ENCODE measurements at places on chromosomes 2 and 18.

DNA sequence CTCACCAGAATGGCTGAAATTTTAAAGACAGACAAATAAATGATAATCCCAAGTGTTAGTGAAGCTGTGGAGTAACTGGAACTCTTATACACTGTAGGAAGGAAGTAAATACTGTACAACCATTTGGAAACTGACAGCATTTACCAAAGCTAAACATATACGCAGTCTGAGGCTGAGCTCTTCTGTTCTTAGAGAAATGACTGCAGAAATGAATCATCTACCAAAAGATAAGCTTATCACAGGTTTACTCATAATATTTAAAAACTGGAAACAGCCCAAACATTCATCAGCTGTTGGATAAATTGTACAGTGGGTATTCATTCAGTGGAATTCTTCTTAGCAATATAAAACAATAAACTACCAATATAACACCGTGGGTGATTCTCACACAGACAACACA is 218.2 kb upstream of the RAB12 start:
- DNase-seq = no peak

- DNase-seq = no peak
These were observed 189.4 kb downstream of the AGPS start for GRCh38 chr2:177582000-177582399.

DNA sequence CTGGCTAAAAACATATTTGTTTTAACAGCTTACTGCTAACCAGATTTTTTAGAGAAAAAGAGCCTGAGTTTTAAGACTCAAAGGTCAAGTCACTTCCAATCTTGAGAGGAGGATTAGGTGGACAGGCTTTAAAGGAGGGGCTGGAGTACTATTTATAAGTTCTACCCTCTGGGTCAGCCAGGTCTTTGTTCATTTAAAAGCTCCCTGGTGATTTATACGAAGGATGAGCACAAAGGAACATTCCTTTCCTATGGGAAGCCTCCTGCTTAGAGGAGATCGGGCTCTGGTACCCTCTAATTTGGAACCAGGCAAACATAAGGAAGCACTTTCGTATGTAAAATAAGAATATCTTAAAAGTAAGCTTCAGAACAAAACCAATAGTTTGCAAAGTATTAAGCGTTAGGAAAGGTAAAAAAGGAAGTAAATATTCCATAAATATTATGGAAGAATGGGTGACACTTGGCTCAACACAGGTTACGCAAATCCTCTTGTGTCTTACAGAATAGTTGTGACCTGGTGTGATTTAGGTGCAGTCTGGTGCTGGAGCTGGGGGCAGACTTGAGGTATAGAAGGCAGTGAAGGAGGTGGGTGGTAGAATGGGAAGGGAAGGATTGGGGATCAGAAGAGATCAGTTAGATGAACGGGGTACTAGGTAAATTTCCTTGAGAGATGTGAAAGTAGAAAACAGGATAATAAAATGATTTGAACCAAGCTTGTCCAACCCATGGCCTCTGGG is 35.6 kb downstream of the PDE6D start:
- DNase-seq = no peak

GRCh38 chr2:171289991-171290390 is 129.3 kb upstream of the TLK1 start:
- no peak for DNase-seq

GRCh38 chr2:208415897-208416296 is 9.3 kb downstream of the PTH2R start:
- DNase-seq = no peak

- no peak for DNase-seq
These were observed 4.7 kb downstream of the PAX8 start for GRCh38 chr2:113273981-113274380.

GRCh38 chr2:217366966-217367365 is 507.1 kb upstream of the TNP1 start:
- no peak for DNase-seq

- DNase-seq = no peak
These were observed 30.4 kb downstream of the TMEM178A start for GRCh38 chr2:39696101-39696553.

DNA sequence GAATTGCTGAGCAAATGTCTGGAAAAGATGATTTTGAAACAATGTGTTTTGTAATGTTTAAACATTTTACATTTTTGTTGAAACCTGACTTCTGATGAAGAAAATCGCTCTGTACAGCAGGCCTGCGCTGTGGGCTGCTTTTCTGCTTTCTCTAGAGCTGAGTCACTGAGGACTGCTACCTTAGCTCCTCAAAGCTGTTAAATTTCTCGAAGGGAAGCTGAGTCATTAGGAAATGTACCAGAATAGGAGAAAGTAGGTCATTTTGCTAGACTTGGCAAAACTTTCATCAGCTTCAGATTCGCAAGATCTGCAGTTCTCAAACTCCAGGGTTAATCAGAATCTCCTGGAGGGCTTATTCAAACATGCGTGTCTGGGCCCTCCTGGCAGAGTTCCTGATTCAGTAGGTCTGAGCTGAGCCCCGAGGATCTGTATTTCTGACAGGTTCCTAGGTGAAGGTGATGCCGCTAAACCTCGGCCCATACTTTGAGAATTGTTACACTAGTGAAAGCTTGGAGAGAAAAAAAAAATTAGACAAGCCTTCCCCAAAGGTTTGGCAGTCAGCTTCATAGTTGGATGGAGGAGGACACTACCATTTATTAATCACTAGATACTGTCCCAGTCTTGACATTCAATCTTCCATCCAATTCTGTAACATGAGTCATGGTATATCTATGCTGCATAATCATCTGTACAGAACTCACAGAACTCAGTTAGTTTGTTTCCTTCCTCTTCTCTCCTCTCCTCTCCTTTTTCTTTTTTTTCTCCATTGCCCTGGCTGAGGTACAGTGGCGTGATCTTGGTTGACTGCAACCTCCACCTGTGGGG is 297.6 kb downstream of the PARD3B start:
- DNase-seq = peak; percentile 26

- DNase-seq = no peak
These were observed 26.0 kb upstream of the RUFY4 start for GRCh38 chr2:218043100-218043499.

DNA sequence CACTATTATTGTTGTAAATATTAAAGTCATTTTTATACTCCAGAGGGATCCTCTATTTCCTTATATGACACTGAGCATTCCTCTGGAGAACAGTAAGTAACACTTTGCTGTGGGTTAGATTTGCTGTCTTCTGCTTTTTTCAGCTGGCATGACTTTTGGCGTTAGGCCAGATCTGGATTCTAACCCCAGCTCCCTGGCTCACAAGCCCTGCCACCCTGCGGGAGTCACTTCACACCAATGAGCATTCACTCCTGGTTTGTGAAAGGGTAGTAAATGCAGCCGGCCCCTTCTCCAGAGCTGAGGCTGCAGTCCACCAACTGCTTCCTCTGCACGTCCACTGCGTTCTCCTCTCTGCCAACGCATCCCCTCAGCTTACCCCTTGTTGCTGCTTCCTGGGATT is 373.8 kb upstream of the RAB6C start:
- no peak for DNase-seq

GRCh38 chr2:15768142-15768541 is 172.2 kb upstream of the MYCN start:
- DNase-seq = no peak

DNA sequence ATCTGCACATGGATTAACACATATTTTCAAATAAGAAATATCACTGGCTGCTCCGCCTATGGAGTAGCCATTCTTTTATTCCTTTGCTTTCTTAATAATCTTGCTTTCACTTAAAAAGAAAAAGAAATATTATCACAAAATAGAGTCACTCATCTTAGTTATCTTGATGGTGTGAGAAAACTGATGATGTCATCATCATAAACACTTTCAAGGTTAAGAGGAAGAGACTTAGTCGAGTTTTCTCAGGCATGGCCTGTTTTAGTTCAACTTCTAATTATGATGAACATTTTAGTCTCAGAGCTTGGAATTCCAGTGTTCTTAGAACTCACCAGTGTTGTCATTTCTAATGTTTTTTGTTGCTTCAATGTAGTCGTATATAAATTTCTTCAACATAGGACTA is 506.1 kb downstream of the PTPRM start:
- DNase-seq = no peak

GRCh38 chr18:76794326-76794725 is 28.0 kb upstream of the ZNF236 start:
- no peak for DNase-seq

DNA sequence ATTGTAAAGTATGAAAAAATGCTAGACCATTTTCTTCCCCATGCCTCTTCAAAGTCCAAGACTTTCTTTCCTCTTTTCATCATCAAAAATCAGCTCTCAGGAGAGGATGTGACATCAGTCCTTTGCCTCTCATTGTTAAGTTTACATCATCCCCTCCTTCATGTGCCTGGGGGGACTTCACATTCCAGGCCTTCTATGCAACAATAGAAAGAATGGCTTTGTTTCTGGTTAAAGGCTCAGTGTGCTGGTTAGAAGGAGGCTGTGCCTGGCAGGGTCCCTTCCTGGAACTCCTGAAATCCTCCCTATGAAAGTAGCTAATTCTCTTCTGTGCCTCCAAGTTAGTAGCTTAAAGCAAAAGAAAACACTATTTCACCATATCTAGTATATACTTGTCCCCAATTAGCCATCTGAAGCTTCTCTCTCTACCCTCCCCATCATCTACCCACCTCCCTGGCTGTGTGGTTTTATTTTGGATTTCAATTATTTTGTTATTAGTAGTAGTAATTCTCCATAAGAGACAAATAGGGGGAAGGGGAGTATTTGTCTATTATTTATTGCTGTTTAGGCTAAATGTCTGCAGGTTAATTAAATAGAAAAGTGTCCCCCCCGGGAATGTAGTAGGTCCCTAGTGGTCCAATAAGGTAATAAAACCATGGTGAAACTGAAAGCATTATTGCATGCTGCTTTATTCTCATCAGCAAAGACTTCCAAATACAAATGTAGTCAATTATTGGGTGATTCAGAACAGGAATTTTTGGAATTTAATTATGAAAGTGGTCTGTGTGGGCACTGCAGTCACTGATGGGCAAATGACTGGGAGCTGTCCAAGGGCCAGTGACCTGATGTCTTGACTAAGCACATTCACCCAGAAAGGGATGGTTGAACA is 69.0 kb downstream of the CPO start:
- DNase-seq = no peak

- DNase-seq = no peak
These were observed 12.5 kb downstream of the GRP start for GRCh38 chr18:59232309-59233016.

- DNase-seq = no peak
These were observed 28.0 kb upstream of the MARCO start for GRCh38 chr2:118913803-118914645.

DNA sequence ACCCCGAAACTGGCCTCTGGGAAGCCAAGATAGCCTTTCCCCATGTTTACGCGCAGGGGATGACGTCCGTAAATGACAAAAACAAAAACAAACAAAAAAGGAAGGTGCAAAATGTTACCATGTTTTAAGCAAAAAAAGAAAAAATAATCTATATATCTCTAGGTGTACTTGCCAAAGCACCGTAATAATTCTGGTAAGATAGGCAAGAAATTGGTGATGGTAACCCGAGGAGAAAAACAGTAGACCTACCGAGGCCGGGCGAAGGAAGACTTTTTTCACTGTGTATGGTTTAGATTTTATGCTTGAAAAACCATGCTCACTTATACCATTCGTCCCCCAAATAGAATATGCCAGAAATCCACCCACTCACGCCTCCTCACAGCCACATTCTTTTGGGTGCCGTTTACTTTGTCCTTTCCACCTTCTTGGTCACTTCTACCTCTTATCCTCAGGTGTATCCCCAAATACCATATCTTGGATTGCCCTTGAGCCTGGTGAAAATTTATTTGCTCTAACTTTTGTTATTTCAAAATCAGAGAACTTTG is 8.0 kb downstream of the GATA6 start:
- DNase-seq = no peak

DNA sequence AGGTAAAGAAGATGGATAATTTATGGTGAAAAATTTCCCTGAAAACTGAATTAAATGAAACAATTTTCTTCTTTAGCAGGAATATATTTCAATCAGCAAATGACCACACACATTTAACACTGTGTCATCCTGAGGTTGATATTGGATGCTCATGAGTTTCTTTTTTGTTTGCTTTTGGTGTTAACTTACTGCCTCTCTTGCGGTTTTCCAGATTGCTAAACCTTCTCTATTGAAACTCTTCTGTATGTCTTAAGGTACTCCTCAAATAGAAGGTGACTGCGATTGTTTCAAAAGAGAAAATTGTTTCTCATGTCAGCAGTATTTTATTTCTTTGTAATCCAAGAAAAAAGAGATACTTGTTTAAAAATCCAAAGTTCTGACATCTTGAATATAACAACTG is 99.1 kb downstream of the LRRTM1 start:
- DNase-seq = no peak
